ENCODE measurements at places on chromosomes 13 and 19. TPM values are rescaled to one million over a fixed set of nuclear protein-coding genes. Genes with fewer than 3 reads are reported as not detected.
A peak's percentile ranks its signal among the peaks of the same experiment; 100 is the strongest.

GRCh38 chr13:108615241-108615640, 14.2 kb upstream of the MYO16 start:
- no peak for DNase-seq

GRCh38 chr13:107351305-107351704, 783.4 kb upstream of the ARGLU1 start:
- DNase-seq, result no peak

Gene MTIF3
- total RNA-seq, result 38.6 TPM

Gene PPP1R15A
- 28.8 TPM for total RNA-seq

GRCh38 chr19:572140-572742, at the start of gene BSG:
Gene BSG, plus strand, starts transcription at chr19:572596. Its CDS starts 39 bp downstream, at chr19:572635.
- peak; percentile 98 for DNase-seq

Gene AZU1
- not detected for total RNA-seq

Gene TJP3
- 0.50 TPM for total RNA-seq

DNA sequence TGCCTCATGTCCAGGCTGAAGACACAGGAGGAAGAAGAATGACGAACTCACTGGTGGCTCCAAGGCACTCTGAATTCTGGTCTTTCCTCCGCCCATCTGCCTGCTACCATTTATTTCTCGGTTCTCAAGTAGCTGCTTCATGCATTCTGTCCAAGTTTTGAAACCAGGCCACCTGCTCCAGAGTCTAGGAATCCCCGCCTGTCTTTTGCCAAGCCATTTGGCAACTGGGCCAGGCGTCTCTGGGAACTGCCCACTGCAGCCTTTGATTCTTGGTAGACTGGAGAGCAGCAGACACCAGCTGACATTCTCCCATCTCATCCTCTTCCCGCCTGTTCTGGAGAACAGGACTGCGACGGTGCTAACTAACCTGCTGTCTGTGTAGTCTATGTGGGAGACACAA, 10.8 kb downstream of the SLC35E1 start:
- no peak for DNase-seq

DNA sequence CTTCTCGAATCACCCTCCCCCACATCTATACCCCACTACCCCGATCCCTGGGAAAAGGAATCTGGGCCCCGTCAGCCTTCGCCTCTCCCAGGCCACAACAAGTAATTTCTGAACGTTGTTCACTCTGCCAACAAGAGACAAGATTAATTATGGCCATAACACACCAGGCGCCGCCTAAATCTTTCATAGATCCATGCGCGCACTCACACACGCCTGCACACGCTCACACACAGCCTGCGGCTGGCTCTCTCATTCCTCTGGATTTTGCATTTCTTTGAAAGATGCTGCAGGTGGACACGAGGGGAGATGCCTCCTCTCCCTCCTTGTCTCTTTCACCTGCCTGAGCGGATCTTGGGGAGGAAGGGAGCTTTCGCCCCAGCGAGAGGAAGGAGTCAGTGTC, 17.1 kb downstream of the ZNRF4 start:
- DNase-seq, result peak; percentile 51

Gene SLITRK5
- not detected for total RNA-seq

Gene EID2B
- 2.5 TPM for total RNA-seq

- no peak for DNase-seq
Observed at GRCh38 chr13:55887561-55887960, 1253.2 kb upstream of the PRR20A start.
